ENCODE measurements at places on chromosomes 2 and 18. TPM values are rescaled to one million over a fixed set of nuclear protein-coding genes. Genes with fewer than 3 reads are reported as not detected.

DNA sequence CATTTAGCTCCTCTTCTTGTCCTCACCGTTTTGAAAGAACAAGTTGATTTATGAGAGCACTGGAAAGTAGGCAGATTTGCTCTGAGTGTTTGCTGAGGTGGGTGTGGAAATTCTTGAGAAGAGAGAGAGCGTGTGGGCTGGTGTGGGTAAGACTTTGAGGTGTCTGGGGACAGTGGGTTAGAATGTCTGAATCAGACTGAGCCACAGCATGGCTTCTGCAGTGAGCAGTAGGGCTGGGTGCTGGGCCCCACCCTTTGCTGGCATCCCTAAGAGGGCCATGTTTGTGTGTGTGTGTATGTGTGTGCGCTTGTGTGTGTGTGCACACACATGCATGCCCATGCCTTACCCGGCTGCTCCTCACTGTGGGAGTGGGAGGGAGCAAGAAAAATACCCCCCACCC is 63.7 kb downstream of the COPS8 start:
- peak; percentile 5 for DNase-seq

DNA sequence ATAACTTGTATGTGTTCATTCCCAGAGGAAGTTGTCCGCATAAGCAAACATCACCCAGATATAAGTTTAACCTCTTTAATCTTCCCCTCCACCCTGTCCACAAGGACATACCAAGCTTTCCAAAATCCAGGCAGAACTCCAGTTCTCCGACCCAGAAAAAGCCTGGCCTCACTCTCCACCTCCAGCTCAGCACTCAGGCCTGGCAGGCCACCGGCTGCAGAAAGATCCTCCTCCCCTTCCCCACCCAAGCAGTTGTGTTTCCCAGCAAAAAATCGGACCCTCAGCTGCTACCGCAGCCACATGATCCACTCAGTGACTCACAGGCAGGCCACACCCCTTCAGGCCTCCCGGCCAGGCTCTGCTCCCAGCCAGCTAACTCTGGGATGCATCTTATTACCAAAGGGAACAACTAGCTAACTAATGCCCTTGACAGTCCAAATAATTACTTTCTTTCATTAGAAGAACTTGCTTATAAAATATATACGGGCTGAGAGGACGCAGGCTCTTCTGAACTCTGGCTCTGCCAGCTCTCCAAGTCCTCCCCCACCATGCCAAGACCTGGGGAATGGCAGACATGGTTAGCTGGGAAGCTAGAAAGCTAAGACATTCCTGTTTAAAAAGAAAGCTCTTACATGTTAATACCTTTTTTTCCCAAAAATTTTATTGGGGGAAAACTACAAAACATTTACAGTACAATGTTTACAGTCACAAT is 4.5 kb downstream of the ZFP36L2 start:
- DNase-seq: peak; percentile 99

- no peak for DNase-seq
Measured at GRCh38 chr2:40773291-40773690, 321.4 kb upstream of the SLC8A1 start.

GRCh38 chr2:70958759-70959158 is 19.7 kb upstream of the ANKRD53 start:
- DNase-seq: no peak

- DNase-seq: peak; percentile 91
Measured at GRCh38 chr2:62475172-62476011, 30.6 kb downstream of the TMEM17 start.

DNA sequence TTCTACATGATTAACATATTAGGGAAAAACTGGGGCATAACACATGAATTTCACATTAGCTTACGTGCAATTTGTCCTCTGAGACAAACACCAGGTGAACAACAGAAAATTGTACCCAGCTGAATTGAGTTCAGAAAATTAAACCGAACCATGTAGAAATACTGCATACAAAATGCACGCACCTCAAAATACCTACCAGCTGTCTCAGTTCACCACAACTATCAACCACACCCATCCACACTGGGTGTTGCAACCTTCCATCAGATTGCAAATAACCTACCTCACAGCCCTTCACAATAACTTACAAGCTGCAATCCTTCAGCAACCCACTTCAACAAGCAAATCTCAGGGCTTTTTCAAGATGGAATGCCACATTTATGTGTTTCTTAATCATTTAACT is 55.9 kb downstream of the UNC50 start:
- DNase-seq: no peak

DNA sequence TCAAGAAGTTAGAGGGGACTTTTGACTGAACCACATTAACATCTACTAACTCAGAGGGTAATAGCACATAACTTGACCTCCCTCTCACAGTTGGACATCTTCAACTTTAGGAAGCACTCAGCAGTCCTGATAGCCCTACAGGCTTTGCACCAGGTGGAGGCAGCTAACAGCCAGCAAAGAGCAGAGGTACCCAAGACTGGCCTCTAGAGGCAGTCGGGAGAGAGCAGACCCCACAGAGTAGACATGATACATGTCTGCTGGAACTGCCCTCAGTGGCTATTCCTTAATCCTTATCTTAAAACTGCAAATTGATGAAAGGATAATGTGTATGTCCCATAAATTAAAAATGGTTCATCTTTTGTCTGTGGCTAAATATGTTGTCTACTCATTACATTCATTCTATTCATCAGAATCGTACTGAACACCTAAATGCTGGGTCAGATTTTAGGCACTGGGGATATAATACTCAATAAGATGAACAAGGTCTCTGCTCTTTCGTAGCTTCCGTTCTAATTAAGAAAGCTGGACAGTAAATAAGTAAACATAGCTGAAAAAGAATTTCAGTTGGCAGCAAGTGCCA is 49.8 kb downstream of the CAB39 start:
- no peak for DNase-seq

GRCh38 chr2:69163109-69163508 is 150.1 kb downstream of the ANTXR1 start:
- DNase-seq: peak; percentile 35

- no peak for DNase-seq
Measured at GRCh38 chr2:172914341-172915008, 161.2 kb upstream of the MAP3K20 start.

Gene PDE6D
- 14.8 TPM for total RNA-seq

Gene C2orf92
- total RNA-seq: 8.5 TPM

Gene ASB1
- total RNA-seq: 43.6 TPM

Gene GPR39
- total RNA-seq: 0.10 TPM

All from tongue (tissue), 3 donors.